Activated CD4-positive, CD25-positive, alpha-beta regulatory T cell treated with anti-CD3 and anti-CD28 coated beads, Interleukin-2, amount 50 U/mL, for 72 hours (primary cell): ENCODE measurements at places on chromosomes 2 and 18.
A peak's percentile ranks its signal among the peaks of the same experiment; 100 is the strongest.

DNA sequence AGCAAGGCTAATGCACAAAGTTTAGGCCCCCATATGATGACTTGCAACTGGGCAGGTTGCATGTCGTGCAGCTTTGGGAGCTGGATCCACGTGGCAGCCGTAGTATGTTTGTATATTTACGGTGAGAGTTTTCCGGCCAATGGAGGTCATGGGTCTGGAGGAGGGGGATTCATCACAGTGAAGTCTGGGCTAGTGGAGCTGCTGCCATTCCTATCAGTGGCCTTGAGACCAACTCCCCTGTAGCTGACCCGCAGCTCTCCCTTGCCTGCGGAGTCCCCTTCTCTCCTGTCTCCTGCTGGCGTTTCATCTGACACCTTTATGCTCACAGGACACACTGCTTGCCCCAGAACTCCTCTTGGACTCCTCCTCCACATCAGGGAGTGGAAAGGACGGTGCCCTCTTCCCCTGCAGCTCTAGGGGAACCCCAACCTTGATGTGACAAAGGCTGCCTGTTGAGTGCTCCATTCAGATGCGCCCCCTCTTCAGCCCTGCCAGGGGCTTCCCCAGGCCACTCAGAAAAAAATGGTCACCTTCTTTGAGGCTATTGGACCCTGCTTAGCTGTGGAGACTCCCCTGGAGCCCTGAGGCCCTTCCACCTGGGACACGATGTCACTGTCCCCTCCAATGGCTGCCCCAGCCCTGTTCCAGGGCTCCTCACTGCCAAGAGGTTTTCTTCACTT, 121.7 kb downstream of the PXDN start:
- DNase-seq, result no peak

GRCh38 chr2:51120754-51121280, 88.9 kb upstream of the NRXN1 start:
- DNase-seq, result no peak

- no peak for DNase-seq
Observed at GRCh38 chr18:25873833-25874232, 216.6 kb downstream of the SS18 start.

GRCh38 chr2:229380101-229380625, 109.1 kb upstream of the PID1 start:
- DNase-seq, result no peak

DNA sequence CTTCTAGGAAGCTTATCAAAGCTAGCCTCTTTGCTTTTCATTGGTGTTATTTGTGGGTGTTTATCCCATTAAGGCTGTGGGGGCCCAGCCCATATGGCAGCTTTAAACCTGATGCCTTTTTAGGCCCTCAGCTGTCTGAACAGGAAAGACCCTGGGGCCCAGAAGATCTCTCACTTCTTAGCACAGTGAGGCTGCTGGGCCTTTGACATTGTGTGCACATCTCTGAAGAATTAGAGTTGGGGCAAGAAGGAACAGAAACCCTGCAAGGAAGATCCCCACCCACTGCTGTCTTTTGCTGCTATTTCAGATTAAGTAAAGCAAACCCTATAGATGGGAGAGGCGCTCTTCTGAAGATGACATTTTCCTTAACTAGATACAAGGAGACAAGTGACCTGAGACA, 250.0 kb downstream of the SMAD2 start:
- DNase-seq, result no peak

GRCh38 chr2:99545604-99546003, 55.8 kb upstream of the REV1 start:
- DNase-seq, result no peak

- DNase-seq, result no peak
Observed at GRCh38 chr2:86433137-86433536, 8.0 kb upstream of the KDM3A start.

GRCh38 chr2:236169151-236169721, 1.1 kb upstream of the GBX2 start:
- no peak for DNase-seq

DNA sequence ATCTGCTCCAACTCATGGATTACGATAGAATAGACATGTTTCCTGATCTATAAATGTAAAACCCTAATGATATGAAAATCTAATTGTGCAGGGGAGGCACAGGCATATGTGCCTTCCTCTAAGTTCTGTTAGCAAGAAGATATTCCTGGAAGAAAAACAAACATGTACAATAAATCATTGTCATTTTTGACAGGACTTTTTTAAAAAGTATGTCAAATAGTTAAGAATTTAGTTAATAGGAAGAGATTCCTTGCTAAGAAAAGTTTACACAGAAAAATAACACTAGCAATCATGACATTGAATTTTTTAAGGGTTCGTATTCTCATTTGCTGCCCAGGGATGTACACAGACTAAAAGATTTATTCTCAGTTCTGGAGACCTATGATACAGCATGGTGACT, 15.3 kb upstream of the CREB1 start:
- DNase-seq, result no peak

GRCh38 chr2:223626716-223627115, 24.6 kb upstream of the SCG2 start:
- no peak for DNase-seq

GRCh38 chr18:77524909-77525308, 275.3 kb downstream of the GALR1 start:
- no peak for DNase-seq

- no peak for DNase-seq
Observed at GRCh38 chr2:27802547-27802946, 31.0 kb downstream of the MRPL33 start.

GRCh38 chr2:241008711-241009121, 10.3 kb downstream of the SNED1 start:
- no peak for DNase-seq

DNA sequence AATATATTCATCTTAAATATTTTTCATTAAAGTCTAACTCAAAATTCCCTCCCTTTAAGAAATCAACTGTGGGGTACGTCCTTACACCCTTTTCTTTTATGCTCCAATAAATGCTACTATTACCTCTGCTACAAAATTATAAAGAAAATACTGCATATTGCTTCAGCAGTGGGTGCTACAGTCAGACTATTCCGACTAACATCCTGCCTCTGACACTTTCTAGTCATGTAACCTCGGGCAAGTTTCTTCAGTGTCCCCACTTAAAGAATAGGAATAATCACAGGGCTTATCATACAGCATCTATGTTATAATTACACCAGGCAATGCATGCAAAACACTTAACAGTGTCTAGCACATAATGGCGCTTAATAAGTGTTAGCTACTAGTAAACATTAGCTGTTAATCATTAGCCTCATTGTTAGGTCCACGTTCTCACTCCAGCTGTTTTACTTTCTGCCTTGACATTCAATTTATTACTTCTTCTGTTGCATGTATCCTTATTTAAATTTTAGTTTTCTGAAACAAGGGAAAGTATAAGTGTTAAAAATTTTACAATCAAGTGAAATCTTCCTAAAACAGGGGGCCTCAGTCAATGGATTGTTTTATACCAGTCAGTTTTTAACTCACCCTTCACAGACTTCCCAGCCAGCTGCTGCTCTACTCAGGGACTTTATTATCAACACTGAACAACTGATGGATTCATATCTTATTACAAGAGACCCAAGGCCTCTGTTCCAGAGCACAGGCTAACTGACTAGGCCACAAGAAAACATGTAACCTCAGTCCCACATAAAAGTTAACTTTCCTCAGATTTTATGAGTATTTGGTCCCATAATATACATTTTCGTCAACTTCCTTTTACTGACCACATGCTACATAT, 54.0 kb downstream of the CLASP1 start:
- DNase-seq, result no peak

GRCh38 chr2:46157072-46157965, 139.9 kb upstream of the EPAS1 start:
- no peak for DNase-seq

DNA sequence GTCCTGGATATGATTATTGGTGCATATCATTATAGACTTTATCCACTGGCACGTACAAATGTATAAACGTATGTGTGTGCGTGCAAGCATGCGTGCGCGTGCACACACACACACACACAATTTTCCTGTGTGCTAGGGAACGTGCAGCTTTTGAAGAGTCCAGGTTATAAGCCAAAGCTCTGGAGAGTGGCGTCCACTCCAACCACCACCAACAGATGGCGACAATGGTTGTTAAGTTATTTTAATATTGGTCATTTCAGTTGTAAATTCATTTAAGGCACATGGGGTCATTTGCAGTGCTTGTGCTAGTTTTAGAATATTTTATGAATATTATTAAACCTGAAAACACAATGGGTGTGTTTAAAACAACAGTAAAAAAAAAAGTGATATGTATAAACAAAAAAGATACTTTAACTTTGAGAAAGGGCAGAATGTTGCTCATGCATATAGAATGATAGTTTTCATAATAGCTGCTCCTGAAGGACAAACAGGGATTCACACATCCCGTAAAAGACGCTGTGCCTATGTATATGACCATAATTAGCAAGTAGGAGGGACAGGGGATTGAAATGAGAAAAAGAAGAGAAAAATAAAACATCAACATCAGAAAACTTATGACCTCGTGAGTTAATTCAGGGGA, 124.2 kb upstream of the ITGB6 start:
- peak; percentile 48 for DNase-seq

- no peak for DNase-seq
Observed at GRCh38 chr2:189657867-189658266, 3.4 kb upstream of the ASNSD1 start.

- DNase-seq, result no peak
Observed at GRCh38 chr2:220756653-220757052, 815.5 kb downstream of the EPHA4 start.

GRCh38 chr2:237541243-237541642, 25.1 kb upstream of the PRLH start:
- no peak for DNase-seq

DNA sequence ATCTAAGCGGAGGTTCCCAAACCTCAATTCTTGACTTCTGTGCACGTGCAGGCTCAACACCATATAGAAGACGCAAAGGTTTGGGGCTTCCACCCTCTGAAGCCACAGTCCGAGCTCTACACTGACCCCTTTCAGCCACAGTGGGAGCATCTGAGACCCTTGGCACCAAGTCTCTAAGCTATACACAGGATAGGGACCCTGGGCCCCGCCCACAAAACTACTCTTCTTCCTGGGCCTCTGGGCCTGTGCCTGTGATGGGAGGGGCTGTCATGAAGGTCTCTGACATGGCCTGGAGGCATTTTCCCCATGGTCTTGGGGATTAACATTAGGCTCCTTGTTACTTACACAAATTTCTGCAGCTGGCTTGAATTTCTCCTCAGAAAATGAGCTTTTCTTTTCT, 1374.1 kb upstream of the NXPH2 start:
- DNase-seq, result no peak

DNA sequence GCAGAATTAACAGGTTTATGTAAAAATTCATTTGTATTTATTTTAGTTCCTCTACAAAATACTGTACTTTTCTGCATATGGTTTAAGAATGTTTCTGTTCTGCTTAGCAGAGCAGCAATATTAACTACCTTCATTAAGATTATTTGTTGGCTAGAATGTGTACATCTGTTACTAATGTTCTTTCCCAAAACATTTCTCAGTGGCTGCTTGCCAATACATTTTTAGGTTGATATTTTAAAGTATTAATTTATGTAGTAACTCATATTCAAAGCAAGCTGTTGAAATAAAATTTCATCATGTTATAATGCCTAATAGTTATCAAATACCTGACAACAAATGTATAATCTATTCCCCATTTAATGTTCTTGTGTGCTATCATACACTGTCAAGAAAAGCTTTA, 40.3 kb downstream of the PRKD3 start:
- DNase-seq, result no peak

GRCh38 chr2:11128243-11128951, 26.9 kb upstream of the SLC66A3 start:
- no peak for DNase-seq

GRCh38 chr2:162126111-162126519, 25.9 kb downstream of the GCG start:
- no peak for DNase-seq

- DNase-seq, result no peak
Observed at GRCh38 chr2:235095569-235095968, 143.8 kb downstream of the SH3BP4 start.

DNA sequence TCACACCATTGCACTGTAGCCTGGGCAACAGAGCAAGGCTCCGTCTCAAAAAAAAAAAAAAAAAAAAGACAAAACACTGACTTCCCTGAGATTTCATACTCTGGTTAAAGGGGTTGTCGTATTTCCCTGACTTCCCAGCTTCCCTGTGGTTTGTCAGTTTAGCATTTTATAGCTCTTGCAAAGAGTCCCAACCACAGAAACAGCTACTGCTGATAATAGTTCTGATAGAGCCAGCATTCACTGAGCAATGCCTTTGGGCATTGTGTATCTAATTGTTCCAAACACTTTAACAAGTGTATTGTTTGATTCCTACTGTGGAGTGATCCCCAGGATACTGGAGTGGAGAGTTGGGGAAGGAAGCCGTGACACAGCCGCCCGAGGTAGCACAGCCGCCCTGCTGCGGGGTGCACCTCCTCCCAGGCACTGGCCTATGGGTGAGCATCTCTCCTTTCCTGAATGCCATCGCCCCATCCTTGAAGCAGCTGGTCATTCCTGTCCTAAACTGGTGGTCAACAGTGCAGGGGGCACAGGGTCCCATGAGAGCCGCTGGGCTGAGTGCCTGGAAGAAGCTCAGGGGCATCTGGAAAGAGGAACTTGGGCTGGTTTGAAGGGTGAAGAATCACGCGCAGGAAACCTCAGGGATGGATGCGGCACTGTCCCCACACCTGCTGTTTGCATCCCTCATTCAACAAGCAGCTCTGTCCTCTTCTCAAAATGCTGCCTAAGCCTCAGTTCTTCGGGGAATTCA, 81.0 kb upstream of the TMEM18 start:
- DNase-seq, result no peak

DNA sequence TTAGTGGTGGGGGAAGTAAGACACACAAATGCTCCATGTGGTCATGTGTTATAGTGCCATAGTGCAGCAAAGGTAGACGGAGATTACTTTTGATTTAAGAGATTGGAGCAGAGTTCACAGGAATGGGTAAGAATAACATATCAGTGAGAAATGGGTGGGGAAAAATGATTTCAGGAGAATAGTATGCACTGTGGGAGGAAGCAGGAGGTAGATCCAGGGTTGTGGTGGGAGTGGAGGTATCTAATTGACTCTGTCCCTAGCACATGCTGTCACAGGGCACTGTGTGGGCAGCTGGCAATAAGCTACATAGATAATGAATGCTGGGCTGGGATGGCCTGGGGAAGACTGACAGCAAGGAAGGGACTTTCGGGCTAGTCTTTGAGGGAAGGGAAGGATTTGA, 65.3 kb downstream of the STAT1 start:
- DNase-seq, result no peak

GRCh38 chr2:28449488-28450395, 46.1 kb upstream of the PLB1 start:
- peak; percentile 81 for DNase-seq

GRCh38 chr2:86603905-86604304, 19.8 kb downstream of the RNF103 start:
- DNase-seq, result no peak

DNA sequence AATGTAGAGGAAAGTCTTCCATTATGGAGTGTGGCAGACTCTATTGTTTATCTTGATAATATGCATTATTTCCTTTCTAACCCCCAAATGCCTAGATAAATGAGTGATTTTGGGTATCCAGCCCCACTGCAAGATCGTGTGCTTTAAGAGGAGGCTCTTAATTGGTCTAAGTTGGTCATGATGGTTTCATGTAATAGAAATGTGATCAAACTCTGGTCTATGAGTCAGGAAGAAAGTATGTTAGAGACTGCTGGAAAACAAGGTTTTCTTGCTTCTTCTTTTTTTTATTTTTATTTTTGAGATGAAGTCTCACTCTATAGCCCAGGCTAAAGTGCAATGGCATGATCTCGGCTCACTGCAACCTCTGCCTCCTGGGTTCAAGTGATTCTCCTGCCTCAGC, 344.5 kb upstream of the TNP1 start:
- DNase-seq, result no peak
